Pulmonary artery endothelial cell (primary cell): ENCODE measurements at places on chromosomes 3 and 15.
A peak's percentile ranks its signal among the peaks of the same experiment; 100 is the strongest.

- DNase-seq: no peak
Observed at GRCh38 chr15:92159906-92160841, 233.5 kb upstream of the ST8SIA2 start.

- no peak for DNase-seq
Observed at GRCh38 chr3:47594792-47595191, 16.1 kb upstream of the CSPG5 start.

- DNase-seq: no peak
Observed at GRCh38 chr3:21524133-21524532, 226.9 kb downstream of the ZNF385D start.

DNA sequence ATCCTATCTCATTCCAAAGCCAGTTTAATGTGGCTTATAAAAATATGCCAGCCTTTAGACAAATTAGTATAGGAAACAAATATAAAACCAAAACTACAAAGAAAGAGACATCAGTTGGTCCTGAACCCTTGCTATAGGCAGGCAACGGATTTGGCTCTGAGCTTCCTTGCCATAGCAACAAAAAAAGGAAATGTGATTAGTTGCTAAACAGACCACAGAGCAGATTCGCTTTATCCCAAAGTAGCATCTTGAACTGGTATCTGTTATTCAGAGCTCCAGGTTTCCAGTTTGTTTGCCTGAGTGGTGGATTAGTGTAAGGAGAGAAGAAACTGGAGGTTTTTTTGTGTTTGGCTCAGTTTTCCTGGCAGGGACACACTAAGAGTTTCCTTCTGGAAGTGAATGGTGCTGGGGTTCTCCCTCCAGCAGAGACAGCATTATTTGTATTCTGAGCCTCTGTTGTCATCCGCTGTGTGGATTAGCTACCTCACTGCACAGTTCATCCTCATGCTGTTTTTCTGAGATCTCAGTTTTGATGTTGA is 44.1 kb downstream of the CHST2 start:
- DNase-seq: no peak

- DNase-seq: no peak
Observed at GRCh38 chr3:80682235-80682634, 914.4 kb upstream of the ROBO1 start.

DNA sequence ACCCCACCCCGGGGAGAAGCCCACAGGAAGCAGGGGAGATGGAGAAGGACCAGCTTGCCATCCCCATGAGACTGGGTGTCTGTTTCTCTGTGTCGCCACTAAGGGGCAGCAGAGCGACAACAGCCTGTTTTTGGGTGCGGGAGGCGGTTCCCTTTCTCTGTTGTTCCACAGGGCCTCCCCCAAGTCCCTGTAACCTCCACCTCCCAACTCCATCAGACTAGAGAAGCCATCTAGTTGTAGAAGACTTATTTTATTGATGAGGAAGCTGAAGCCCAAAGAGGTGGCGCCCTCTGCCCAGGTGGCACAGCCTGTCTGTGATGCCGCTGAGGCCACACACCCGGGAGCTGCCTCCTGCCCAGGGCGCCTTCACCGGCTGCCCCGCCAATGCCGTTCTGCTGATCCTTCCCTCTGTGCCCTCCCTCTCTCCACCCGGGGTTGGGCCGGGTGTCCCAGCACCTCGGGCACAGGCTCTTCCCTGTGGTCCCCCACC is 3.9 kb upstream of the CCDC9B start:
- no peak for DNase-seq

DNA sequence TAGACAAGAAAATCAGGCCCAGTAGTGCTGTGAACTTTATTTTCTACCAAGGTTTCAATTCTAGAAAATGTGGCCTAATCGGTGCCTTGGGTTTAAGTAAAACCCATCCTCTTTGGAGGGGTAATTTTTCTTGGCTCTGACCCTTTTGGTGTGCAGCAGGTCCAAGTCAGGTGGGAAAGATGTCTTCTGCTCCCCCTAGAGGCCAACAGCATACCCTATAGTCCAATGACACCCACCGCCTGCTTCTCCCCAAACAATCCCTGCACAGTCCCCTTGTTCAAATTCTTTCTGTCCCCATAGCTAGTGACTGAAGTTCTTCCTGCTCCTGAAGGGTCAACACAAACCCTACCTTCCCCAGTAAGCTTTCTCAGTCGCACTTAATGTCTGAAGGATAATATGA is 261.8 kb upstream of the GOLGA6L4 start:
- DNase-seq: no peak

- no peak for DNase-seq
Observed at GRCh38 chr3:175951047-175951694, 1092.0 kb downstream of the NAALADL2 start.

- no peak for DNase-seq
Observed at GRCh38 chr3:110932567-110932966, 139.0 kb upstream of the NECTIN3 start.

GRCh38 chr3:139355891-139356290 is 12.1 kb downstream of the MRPS22 start:
- no peak for DNase-seq

- no peak for DNase-seq
Observed at GRCh38 chr15:64572856-64573255, 112.5 kb downstream of the ZNF609 start.

DNA sequence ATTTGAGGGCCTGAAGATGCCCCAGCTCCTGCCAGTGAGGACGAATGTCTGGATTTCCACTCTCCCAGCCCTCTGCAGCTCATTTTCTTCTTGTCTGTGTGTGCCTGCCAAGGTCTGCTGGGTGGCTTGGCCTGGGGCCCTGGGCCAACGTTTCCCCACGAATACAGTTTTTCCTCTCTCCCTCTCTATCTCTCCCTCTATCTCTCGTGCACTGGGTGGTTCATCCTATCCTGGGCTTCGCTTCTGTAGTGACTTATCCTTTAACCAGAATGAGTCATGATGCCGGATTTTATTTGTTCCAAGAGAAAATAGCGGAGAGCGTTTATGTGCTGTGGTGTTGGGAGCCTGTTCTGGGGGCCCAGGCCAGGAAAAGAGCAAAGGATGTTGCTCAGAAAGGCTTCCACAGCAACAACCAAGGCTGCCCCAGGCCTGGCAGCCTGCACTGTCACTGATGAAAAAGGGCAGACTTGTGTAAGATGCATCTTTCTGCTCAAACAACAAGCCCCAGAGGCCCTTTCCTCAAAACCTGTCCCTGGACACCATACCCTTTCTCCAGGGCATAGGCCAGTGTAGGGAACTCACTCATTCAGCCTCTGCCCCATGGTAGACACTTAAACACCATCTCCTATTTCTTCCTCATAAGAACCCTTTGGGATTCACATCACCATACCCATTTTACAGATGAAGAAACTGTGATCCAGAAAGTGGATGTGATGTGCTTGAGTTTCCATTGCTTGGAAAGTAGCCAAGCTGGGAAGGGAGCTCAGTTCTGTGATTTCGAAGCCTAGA is 47.3 kb downstream of the ITGA11 start:
- DNase-seq: peak; percentile 45

DNA sequence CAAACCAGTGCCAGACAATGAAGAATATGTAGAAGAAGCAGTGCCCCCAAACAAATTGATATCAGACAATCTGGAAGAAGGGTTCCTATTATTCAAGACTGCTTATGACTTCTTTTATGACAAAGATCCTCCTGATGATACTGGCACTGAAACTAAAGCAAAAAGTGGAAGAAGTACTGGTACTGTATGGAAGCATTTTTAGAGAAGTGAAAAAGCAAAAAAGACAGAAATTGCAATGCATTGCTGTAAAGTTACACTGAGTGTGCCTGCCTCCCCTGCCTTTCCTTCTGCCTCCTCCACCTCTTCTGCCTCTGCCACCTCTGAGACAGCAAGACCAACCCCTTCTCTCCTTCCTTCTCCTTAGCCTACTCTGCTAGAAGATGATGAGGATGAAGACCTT is 167.6 kb downstream of the PLCL2 start:
- no peak for DNase-seq

GRCh38 chr3:72068621-72069020 is 283.7 kb upstream of the PROK2 start:
- DNase-seq: no peak

GRCh38 chr15:85986116-85986515 is 93.6 kb upstream of the AGBL1 start:
- DNase-seq: no peak

GRCh38 chr3:146026547-146026946 is 134.4 kb downstream of the PLOD2 start:
- no peak for DNase-seq

- no peak for DNase-seq
Observed at GRCh38 chr15:34890424-34890823, 79.1 kb downstream of the AQR start.

DNA sequence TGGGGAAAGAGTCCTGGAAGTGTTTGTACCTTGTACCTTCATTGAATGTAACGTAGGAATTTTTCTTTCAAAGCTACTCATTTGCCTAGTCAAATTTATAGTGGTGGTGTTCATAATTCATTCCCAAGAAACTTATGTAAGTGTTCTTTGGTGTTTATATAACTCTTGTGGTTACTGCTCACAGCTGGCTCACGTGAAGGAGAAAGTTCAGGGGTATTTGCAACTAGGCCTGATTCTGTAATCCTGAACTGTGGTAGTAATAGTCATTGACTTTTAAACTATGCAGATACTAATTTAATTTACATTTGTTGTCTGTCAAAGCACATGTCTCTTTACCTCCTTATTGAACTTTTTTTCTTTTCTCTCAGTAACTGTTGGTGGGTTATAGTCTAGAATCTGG is 50.5 kb upstream of the TEX264 start:
- no peak for DNase-seq

- DNase-seq: no peak
Observed at GRCh38 chr3:5019411-5020241, 40.4 kb downstream of the BHLHE40 start.

- DNase-seq: no peak
Observed at GRCh38 chr3:38314764-38315487, 31.7 kb upstream of the XYLB start.

- no peak for DNase-seq
Observed at GRCh38 chr15:83654379-83655236, 685 bp downstream of the ADAMTSL3 start.

DNA sequence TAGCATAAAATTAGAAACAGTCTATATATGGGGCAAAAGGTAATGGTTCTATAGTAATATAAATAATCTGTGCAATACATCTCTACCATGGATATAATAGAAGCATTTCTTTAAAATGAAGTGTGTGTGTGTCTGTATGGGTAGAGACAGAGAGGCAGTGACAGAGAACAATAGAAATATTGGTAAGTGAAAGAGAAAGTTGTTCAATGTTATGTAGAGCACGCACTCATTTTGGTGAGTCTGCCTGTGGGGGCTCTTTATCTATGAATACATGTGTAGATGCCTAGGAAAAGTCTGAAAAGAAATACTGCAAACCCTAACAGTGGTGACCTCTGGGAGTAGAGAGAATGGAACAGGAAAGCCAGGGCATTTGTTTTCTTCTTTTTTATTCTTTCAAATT is 182.6 kb downstream of the STAC start:
- DNase-seq: no peak

DNA sequence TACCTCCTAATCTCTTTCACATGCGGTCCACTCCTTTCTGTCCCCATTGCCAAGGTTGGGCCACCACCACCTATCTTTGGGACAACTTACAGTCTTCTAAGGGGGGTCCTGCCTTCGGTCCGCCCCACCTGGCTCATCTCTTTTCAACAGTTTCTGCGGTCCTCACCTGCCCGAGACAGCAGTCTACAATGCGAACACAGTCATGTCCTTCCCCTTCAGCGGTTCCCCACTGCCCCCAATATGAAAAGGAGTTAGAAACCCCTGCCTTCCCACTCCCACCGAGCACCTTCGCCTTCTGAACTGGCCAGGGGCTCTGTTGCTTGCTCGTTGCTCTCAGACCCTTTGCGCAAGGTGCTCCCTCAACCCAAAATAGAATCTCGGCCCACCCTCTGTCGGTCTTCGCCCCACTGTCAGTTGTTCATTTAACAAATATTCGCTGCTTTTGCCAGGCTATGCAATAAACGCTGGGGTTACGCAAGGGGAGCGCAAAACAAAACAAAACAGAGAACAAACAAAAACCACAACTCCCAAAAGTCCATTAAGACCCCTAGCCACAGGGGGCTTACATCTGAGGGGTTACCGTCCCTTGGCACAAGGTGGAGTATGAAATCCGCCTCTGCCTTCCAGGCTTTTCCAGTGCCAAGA is 611 bp upstream of the FANCI start:
- DNase-seq: no peak

DNA sequence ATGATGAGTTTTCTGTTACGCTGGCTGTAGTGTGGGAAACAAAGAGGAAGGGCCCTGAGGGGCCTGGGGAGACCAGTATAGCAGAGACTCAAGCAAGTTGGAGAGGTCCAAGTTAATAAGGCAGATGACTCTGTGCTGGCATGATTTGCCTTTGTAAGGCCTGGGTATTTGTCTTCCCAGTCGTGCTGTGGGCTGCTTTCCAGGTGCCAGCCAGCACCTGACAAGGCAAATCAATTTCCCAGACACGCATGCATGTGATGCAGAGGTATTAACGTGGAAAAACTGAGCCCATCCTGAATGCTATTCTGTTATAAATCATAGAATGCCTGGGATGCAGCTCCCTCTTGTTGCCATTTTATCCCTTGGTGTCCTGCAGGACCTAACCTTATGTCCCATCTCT is 175.6 kb downstream of the MFSD1 start:
- no peak for DNase-seq

DNA sequence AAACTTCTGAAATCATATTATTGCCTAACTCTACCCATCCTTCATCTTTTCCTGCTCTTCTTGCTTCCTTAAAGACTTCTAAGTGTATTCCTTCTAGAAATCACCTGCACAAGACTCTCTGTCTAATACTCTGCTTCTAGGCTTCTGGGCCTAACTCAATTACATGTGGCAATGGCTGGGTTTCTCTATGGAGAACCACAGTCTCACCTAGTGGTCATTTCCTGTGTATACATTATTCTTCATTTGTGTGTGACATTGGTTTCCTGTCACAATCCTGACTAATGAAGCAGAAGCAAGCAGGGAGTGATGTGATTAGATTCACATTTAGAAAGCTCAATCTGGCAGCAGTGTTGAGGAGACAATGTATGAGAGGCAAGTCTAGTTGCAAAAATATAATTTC is 16.9 kb upstream of the CLDN1 start:
- DNase-seq: peak; percentile 24

DNA sequence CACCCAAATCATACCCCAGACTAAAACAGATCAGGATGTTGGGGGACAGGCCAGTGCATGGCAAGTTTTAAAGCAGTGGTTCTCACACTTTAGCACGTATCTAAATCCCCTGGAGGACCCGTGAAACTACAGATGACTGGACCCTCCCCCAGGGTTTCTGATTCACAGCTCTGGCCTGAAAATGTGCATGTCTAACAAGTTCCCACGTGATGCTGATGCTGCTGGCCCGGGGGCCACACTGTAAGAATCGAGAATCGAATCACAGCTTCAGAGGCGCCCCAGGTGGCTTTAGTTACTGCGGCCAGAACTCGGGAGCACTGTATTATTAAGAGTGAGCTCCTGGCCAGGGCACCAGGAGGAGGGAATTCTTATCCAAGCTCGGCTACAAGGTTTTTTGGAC is 11.6 kb downstream of the ADAMTS17 start:
- no peak for DNase-seq

DNA sequence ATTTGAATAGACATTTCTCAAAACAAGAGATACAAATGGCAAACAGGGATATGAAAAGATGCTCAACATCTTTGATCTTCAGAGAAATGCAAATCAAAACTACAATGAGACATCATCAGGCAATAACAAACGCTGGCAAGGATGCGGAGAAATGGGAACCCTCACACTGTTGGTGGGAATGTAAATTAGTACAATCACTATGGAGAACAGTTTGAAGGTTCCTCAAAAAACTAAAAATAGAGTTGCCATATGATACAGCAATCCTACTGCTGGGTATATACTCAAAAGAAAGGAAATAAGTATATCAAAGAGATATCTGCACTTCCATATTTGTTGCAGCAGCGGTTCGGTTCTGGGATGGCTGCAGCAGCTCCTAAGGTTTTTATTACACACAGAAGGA is 16.8 kb upstream of the LARS2 start:
- DNase-seq: no peak
